Activated CD4-positive, alpha-beta memory T cell treated with anti-CD3 and anti-CD28 coated beads for 36 hours (primary cell): ENCODE measurements at places on chromosomes 12 and 14. TPM values are rescaled to one million over a fixed set of nuclear protein-coding genes. Genes with fewer than 3 reads are reported as not detected.

DNA sequence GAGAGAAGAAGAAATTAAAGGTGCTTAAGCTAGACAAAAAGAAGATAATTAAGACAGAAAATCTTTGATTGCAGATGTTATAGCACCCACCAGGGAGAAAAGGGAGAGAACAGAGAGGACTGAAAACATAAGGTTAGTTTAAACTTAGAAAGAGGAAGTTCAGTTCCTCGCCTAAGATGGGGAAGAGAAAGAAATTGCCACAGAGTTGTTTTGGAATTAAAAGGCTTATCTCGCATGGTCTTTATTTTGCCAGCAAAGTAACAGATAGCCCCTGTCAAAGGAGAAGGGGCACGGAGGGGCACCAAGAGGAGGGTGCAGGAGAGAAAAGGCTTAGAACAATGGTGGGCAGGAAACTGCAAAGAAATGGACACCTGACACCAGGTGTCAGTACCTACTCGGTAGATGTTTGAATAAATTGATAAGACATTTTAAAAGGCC lies 17.8 kb upstream of the OXA1L start:
- DNase-seq, result no peak

DNA sequence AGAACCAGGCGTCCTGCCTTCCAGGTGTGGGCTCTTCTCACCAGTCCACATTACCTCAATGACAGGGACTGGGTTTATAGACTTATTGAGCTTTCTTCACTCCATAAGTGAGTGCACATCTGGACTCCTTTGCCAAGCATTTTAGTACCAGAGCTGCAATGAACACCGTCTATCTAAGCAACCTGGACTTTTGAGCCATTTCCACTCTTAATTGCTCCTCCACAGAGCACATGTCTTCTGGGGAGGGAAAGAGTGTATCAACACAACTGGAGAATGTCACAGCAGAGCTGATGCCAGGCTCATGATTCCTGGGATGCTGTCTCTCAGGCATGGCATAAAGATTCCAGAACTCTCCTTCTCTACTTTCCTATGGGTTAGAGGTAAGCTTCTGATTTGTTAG lies 43.0 kb upstream of the BDKRB2 start:
- DNase-seq, result no peak

DNA sequence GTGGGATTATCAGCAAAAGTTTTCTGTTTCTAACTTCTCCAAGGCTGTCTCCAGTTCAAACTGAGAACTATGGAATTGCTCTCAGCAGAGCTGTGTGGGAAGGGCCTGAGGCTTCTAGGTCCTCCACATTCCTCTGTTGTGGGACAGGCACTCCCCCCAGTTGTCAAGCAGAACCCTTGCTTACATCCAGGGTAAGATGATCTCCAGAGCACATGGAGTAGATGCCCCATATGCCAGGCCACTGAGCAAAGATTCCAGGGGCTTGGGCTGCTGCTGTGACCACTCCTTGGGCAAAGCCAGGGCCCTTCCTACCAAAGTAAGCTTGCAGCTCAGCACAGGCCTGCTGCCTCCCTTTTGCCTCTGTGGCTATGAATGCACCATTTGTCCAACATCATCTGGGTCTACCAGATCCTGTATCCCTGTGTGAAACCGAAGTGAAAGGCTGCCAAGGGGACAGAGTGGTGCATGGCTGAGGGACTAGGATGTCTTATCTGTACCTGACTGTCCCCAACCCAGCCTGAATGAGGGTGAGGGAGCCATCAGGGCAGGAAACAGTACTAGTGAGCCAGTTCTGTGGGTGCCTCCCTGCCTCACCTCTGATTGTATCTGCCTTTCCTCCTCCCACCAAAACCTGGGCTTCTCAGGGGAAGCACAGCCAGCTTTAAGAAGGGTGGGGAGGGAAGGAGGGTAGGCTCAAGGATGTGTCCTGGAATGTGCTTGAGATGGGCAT lies 13.1 kb upstream of the ESPL1 start:
- peak; percentile 22 for DNase-seq

DNA sequence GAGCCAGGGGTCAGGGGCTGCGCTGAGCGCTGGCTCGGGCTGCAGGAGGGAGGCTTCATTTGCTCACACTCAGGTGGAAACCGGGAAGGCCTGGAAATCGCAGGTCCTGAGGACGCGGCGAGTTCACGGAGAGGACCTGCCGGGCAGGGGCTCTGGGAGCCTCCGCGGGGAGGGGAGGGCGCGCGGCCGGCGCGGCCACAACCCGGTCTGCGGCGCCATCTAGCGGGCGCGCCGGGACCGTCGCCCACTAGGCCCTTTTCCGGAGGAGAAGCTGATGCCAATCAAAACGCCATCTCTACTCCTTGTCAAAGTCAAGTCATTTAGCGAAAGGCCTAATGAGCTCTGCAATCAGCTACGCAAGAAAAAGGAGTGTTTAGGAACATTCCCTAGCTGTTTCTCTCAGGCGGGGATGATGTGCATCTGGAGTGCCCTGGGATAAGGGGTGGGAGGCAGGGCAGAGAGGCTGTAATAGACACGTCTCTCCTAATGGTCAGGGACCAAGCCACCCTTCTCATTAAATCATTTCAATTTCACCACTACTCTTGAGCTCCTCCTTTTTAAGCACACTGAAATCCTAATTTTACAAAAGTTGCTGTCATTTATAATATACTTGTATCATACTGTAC lies 885.8 kb upstream of the TMEM132C start:
- peak; percentile 53 for DNase-seq

DNA sequence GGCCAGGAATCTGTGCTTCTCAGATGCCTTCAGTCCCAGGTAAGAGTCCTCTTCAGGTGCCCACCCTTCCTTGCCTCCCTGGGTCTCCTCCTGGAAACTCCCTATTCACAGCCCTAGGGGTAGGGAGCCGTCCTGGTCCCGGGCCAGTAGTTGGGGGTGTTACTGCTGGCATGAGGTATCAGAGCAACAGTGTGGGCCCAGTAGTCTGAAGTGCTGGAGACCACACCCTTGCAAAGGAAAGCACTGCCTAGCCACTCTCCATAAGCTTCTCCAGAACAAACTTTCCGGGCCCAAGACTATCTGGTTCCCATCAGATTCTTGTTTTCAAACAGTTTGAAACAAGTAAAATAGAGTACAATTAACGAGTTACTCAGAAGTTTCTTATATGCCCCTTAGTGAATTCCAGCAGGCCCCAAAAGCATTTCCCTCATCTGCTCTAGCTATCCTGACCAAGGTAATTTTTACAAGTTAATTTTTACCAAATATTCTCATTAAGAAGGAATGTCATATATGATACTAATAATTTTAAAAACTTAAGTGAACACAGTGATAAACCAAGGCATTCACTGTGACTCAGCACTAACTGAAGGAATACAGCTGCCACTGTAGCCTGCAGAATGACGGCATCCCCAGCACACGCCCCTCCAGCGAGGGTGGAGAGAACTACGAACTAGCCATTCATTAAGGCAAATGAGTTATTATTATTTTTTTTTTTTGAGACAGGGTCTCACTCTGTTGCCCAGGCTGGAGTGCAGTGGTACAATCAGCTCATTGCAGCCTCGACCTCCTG lies 49.4 kb downstream of the MOK start:
- DNase-seq, result no peak

- no peak for DNase-seq
Observed at GRCh38 chr14:54816450-54816849, 86.2 kb downstream of the GCH1 start.

DNA sequence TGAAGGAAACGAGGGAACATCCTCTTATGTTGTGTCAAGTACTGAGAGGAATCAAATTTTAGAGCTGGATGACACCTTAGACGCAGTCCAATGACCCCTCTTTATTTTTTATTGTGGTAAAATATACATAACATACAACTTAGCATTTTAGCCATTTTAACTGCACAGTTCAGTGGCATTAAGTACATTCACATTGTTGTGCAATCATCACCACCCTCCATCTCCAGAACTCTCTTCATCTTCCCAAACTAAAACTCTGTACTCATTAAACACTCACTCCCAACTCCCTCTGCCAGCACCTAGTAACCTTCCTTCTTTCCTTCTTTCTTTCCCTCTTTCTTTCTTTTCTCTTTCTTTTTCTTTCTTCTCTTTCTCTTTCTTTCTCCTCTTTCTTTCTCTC lies 97.2 kb upstream of the SLC24A4 start:
- no peak for DNase-seq

GRCh38 chr12:645563-646071 lies 17.6 kb downstream of the NINJ2 start:
- DNase-seq, result peak; percentile 25

GRCh38 chr12:1922985-1923384 lies 4.5 kb upstream of the CACNA2D4 start:
- no peak for DNase-seq

GRCh38 chr14:61973981-61974380 lies 211.8 kb downstream of the SNAPC1 start:
- no peak for DNase-seq

- no peak for DNase-seq
Observed at GRCh38 chr12:81617915-81618314, 141.2 kb downstream of the PPFIA2 start.

DNA sequence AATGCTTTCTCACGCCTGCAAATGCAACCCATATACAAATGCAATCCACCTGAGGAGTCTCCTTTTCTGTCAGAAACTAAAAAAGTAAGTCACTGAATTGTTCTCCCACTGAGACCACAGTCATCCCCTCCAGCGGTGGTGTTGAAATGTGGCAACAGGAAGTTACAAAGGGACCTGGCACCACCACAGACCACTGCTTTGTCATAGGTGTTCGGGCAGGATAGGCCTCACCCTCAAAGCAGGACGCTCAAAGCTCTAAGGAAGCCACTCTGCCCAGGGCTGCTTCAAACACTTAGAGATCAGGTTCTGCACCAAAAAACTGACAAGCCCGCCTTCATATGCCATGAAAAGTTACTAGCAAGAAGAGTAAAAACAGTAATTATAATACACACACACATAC lies 11.3 kb downstream of the PHLDA1 start:
- DNase-seq, result peak; percentile 94

DNA sequence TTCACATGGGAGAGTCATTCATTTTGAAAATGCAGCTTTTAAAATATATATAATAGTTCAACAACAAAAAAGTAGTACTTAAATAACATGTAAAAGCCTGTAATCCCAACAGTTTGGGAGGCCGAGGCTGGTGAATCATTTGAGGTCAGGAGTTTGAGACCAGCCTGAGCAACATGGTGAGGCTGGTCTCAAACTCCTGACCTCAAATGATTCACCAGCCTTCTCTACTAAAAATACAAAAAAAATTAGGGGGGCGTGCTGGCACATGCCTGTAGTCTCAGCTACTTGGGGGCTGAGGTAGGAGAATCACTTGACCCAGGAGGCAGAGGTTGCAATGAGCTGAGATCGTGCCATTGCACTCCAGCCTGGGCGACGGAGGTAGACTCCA lies 256.3 kb upstream of the RGS6 start:
- DNase-seq, result no peak

DNA sequence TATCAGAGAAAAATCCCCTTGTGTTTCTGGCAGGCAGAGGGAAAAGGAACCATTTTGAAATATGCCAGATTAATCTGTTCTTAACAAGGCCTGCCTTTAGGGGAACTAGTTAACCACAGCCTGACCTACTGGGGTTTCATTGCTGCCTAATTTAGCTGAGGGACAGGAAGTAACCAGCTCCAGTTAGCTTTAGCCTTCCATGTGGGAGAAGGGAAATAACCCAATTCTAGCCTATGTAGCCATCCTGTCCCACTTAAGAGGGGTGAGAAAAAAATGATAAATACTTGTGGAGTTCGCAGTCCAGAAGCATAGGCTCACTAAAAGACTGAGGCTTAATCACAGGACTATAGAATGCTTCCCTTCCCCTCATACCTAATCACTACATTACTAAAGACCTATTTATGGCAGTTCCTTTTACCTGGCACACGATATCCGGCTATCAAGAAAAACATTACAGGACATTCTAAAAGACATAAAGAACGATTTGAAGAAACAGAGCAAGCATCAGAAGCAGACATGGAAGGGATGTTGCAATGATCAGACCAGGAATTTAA lies 22.8 kb downstream of the COX8C start:
- DNase-seq, result no peak

GRCh38 chr12:130709971-130710732 lies 5.9 kb downstream of the RIMBP2 start:
- no peak for DNase-seq

DNA sequence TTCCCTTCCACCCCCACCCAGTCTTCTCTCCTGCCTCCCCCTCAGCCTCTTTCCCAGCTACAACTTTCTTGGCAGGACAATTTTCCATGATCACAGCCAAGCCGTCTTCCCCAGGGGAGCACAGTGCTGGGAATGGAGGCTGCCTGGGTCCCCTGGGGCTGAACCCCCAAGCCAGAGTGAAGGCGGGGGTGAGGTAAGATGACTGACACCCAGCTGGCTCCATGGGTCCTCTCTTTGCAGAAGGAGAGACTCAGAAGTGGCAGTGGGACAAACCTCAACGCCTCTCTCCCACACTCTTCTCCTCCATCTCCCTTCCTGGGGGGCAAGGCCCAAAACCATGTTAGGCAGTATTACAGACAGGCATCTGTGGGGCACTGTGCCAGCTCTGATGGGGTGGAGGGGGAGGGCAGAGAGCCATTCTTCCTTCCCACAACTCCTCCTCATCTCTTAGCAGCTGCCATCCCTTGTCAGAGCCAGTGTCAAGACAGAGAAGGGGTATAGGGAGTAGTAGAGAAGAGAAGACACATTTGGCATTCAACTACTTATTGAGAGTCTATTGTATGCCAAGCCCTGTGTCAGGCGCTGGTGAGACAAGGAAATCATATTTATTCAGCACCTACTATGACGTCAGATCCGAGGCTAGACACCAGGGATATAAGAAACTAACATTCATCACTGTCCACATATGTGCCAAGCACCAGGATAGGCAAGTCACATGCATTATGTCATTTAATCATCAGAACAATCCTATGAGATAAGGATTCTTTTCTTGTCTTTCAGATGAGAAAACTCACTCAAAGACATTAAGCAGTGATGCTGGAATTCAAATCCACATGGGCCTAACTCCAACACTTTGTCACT lies 3.6 kb downstream of the ITGA7 start:
- DNase-seq, result no peak

DNA sequence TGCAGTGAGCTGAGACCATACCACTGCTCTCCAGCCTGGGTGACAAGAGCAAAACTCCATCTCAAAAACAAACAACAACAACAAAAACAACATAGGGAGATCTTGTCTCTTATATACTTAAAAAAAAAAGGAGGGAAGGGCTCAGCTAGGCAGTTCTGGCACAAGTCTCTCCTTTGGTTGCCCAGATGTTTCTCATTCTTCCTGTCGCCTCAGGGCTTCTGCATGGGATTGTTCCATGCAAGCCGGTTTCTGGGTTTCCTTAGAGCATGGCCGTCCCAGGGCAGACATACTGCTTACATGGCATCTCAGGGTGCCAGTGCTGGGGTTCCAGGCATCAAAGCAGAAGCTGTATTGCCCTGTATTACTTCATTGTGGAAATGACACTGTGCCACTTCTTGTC lies 5.2 kb upstream of the SLC8B1 start:
- DNase-seq, result no peak

Gene KCNK13
- not detected for total RNA-seq

Gene GARIN6
- total RNA-seq, result not detected

Gene OR4N5
- not detected for total RNA-seq

Gene EIF2B2
- 62.6 TPM for total RNA-seq

Gene MSI1
- 1.5 TPM for total RNA-seq

Gene CAPZA3
- total RNA-seq, result not detected

Gene ELK3
- 24.1 TPM for total RNA-seq

Gene TAS2R43
- total RNA-seq, result 0.21 TPM

Gene TAS2R9
- not detected for total RNA-seq
